ENCODE measurements at places on chromosomes 12 and 14. TPM values are rescaled to one million over a fixed set of nuclear protein-coding genes. Genes with fewer than 3 reads are reported as not detected.

GRCh38 chr14:21524575-21525490 lies 1.3 kb downstream of the SALL2 start:
- H3K27me3 ChIP-seq: peaks cover 15% of the 10 kb centered on the region
- H3K4me1 ChIP-seq: 0 out of 2 replicates have a peak, but pooled peaks cover 5% of the 10 kb centered on the region
- no peak overlapping the region for H3K27ac ChIP-seq
- H3K36me3 ChIP-seq: no peaks in the 10 kb centered on the region
- DNase-seq: no peak
- H3K4me3 ChIP-seq: peak overlapping the region; percentile 76

DNA sequence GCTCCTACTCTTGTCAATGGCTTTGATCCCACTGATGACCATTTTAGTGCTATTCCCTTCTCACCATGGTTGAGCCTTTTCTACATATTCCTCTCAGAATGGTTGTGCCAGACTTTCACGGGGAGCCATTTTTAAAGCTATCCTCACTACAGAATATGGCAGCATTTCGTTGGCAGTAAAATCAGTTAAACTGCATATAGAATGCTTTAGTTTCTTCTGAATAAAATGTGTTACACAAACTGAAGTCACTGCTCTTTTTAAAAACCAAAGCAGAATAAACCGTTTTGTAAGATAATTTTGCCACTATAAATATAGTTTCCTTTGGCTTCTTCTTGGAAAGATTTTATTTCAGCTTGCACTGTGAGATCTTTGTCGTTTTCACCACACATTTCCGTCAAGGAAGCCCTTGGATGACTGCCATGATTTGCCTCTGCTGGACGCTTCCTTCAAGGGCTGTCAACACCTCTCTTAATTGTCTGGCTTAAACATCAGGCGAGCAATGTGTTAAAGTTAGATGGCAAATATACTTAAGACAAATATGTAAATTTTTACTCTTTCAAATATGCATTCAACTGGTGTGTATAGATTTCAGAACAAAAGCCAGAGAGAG lies 624.2 kb downstream of the DIO2 start:
- H3K4me3 ChIP-seq: no peak overlapping the region
- DNase-seq: no peak

GRCh38 chr12:69524755-69525469 lies 54.7 kb downstream of the FRS2 start:
- H3K27ac ChIP-seq: peak overlapping the region; percentile 59
- peaks cover 4% of the 10 kb centered on the region for H3K27me3 ChIP-seq
- H3K4me1 ChIP-seq: peaks cover 86% of the 10 kb centered on the region
- peaks cover 32% of the 10 kb centered on the region for H3K36me3 ChIP-seq

- peak overlapping the region; percentile 46 for H3K27ac ChIP-seq
- peaks cover 60% of the 10 kb centered on the region for H3K4me1 ChIP-seq
- no peak for DNase-seq
- H3K4me3 ChIP-seq: peak overlapping the region; percentile 67
These were observed 1.3 kb downstream of the KRT7 start for GRCh38 chr12:52234223-52234810.

- H3K27ac ChIP-seq: no peak overlapping the region
- H3K4me1 ChIP-seq: no peaks in the 10 kb centered on the region
- H3K4me3 ChIP-seq: no peak overlapping the region
- H3K27me3 ChIP-seq: no peaks in the 10 kb centered on the region
These were observed 20.6 kb downstream of the SBNO1 start for GRCh38 chr12:123344086-123344485.

DNA sequence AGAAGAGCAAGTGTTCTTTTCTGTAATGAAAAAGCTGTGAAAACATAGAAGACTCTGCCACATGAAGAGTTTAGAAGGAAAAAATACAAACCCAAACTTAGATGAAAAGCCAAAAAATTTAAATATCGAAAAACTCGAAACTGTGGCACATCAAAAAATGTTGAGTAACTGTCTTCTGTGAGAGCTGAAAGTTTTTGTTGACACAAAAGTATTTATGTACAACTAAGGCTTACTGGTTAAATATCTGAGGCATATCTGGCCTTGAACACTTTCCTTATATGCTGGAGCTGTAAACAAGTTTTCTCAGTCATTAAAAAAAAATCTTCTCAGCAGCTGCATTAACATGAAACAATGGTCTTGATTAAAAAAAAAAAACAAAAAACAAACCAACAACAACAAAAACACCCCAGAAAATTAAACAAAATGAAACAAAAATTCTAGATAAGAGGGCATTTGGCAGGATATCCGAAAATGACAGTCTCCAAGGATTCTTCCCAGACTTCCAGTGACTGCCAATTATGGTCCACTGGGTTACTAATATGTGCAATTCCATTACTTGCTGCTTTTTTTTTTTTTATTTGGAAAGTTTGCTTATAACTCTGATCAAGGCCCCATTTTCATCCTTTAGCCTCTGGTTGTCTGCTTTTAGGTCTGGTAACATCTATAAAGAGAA lies 84.7 kb upstream of the PAWR start:
- peaks cover 33% of the 10 kb centered on the region for H3K4me1 ChIP-seq
- H3K4me3 ChIP-seq: no peak overlapping the region
- peaks cover 8% of the 10 kb centered on the region for H3K36me3 ChIP-seq
- no peak for DNase-seq
- peaks cover 3% of the 10 kb centered on the region for H3K27me3 ChIP-seq

DNA sequence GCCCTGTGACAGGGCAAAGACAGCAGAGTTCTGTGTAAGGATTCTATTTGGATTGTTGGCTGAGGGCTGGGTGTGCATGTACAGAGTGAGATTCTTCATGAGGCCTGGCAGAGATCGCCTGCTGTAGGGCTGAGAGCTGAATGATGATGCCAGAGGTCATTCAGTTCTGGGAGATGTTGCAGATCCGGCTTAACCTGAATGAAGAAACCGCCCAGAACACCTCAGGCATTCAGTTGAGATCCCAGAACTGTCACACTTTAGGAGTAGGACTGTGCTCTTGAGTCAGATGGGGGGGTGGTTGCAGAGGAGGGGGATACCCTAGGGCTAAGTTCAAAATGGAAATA lies 5.8 kb upstream of the EVL start:
- no peaks in the 10 kb centered on the region for H3K4me1 ChIP-seq
- DNase-seq: no peak
- peaks cover 14% of the 10 kb centered on the region for H3K27me3 ChIP-seq
- H3K27ac ChIP-seq: no peak overlapping the region
- no peak overlapping the region for H3K4me3 ChIP-seq
- H3K36me3 ChIP-seq: no peaks in the 10 kb centered on the region

DNA sequence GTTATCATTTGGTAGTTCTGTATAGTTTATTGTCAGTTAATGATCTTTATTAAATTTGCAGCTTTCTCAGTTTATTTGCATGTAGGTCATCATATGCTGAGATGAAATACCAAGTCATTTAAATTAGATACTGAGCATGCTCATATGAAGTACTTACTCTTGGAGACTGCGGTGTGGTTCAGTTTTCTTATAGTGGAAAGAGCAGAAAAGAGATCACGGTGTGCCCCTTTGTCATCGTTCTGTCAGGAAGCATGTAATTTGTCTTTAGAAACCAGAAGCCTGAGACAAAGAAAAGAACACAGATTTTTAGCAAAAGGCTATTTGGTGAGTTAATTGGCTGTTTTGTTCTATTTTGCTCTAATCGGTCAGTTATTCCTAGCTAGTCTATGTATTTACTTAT lies 75.6 kb downstream of the PLEKHA5 start:
- peak overlapping the region; percentile 9 for H3K27ac ChIP-seq
- peaks cover 14% of the 10 kb centered on the region for H3K36me3 ChIP-seq
- H3K27me3 ChIP-seq: no peaks in the 10 kb centered on the region

- H3K4me3 ChIP-seq: no peak overlapping the region
- H3K27ac ChIP-seq: no peak overlapping the region
- H3K27me3 ChIP-seq: no peaks in the 10 kb centered on the region
- H3K36me3 ChIP-seq: peaks cover 34% of the 10 kb centered on the region
These were observed 56.6 kb downstream of the GPATCH2L start for GRCh38 chr14:76208340-76208739.

GRCh38 chr14:96038920-96039632 lies at the start of gene C14orf132:
TSS of gene C14orf132 (plus strand) at chr14:96039362. CDS start at chr14:96039501, 139 bp downstream.
- H3K27ac ChIP-seq: peak within 1 kb of the TSS; percentile 84
- peak; percentile 57 for DNase-seq
- H3K4me1 ChIP-seq: peaks cover 43% of the 10 kb centered on the region
- H3K36me3 ChIP-seq: peaks cover 5% of the 10 kb centered on the region

GRCh38 chr12:63916561-63917476 lies 72.3 kb downstream of the SRGAP1 start:
- peak overlapping the region; percentile 97 for H3K27ac ChIP-seq
- peaks cover 2% of the 10 kb centered on the region for H3K27me3 ChIP-seq
- DNase-seq: peak; percentile 18
- H3K4me3 ChIP-seq: peak overlapping the region; percentile 78

DNA sequence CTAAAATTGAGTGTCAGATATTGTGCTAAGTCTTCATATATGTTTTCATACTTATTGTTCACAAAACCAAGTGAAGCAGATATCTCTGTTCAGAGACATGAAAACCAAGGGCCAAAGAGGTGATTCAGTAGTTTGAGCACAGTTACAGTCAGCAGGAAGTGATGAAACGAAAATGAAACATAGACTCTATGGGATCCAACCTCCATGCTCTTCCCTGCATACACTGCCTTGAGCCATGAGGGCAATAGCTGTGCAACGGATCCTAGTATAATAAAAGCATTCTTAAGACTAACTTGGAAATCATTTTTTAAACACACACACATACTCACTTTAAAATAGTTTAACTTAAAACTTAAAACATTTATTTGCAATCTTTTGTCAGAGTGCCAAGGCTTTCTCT lies 27.9 kb downstream of the ESR2 start:
- peaks cover 1% of the 10 kb centered on the region for H3K27me3 ChIP-seq
- no peaks in the 10 kb centered on the region for H3K36me3 ChIP-seq
- DNase-seq: peak; percentile 18
- peak overlapping the region; percentile 67 for H3K27ac ChIP-seq
- peaks cover 19% of the 10 kb centered on the region for H3K4me1 ChIP-seq

- no peak overlapping the region for H3K4me3 ChIP-seq
- no peak for DNase-seq
- H3K27ac ChIP-seq: no peak overlapping the region
- peaks cover 8% of the 10 kb centered on the region for H3K4me1 ChIP-seq
- H3K27me3 ChIP-seq: no peaks in the 10 kb centered on the region
These were observed 68.6 kb downstream of the MIA2 start for GRCh38 chr14:39302124-39302810.

GRCh38 chr12:13278249-13278787 lies 81.8 kb downstream of the EMP1 start:
- peak; percentile 39 for DNase-seq
- H3K36me3 ChIP-seq: no peaks in the 10 kb centered on the region
- H3K27ac ChIP-seq: no peak overlapping the region
- H3K27me3 ChIP-seq: peaks cover 28% of the 10 kb centered on the region
- peaks cover 11% of the 10 kb centered on the region for H3K4me1 ChIP-seq

DNA sequence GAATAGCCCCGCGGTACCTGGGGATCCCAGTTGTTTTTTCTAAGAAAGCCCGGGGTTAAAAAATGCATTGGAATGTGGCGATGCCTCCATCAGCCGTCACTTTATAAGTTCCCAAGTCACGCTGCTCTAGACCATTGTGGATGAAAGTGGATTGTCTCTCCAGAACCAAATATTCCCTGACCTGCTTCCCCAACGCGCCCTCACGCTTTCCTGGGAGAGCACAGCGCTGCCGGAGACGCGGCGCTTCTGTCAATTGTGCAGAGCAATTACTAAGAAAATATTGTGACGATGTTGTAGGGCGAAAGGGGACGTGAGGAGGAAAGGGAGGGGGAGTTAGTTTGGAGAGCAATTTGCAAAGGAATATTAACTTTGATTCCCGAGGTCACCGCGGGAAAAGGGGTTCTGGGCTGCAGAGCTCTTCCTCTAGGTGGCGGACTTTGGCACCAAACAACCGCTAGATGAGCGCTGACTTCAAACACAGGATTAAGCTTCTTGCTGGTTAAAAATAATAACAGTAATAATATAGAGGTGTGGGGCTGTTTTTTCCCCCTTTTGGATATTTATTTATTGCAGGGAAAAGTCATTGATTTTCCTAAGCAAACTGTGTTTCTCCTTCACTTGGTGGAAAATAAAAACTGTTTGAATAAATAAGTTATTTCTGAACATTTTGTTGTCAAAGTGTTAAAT lies 9.6 kb upstream of the FOXG1 start:
- H3K27me3 ChIP-seq: peaks cover 56% of the 10 kb centered on the region
- H3K4me3 ChIP-seq: peak overlapping the region; percentile 68
- H3K27ac ChIP-seq: no peak overlapping the region
- no peaks in the 10 kb centered on the region for H3K36me3 ChIP-seq

GRCh38 chr12:104888892-104889291 lies 69.2 kb downstream of the SLC41A2 start:
- no peak overlapping the region for H3K4me3 ChIP-seq
- no peaks in the 10 kb centered on the region for H3K36me3 ChIP-seq
- H3K27ac ChIP-seq: no peak overlapping the region
- peaks cover 22% of the 10 kb centered on the region for H3K4me1 ChIP-seq

- H3K27me3 ChIP-seq: peaks cover 4% of the 10 kb centered on the region
- peak overlapping the region; percentile 18 for H3K27ac ChIP-seq
- DNase-seq: peak; percentile 82
These were observed 23.2 kb upstream of the BICD1 start for GRCh38 chr12:32083489-32083888.

GRCh38 chr14:72479461-72479931 lies 414.4 kb downstream of the DPF3 start:
- no peak for DNase-seq
- no peak overlapping the region for H3K4me3 ChIP-seq
- peaks cover 36% of the 10 kb centered on the region for H3K27me3 ChIP-seq
- no peak overlapping the region for H3K27ac ChIP-seq
- H3K36me3 ChIP-seq: no peaks in the 10 kb centered on the region

The PTCSC3 gene
- total RNA-seq: not detected

The KLRK1 gene
- total RNA-seq: not detected

The CEP170B gene
- 32.2 TPM for total RNA-seq

The RNASE8 gene
- not detected for total RNA-seq

The MUCL1 gene
- not detected for total RNA-seq

The CEBPE gene
- total RNA-seq: not detected

The STAC3 gene
- 0.94 TPM for total RNA-seq

The OAS1 gene
- total RNA-seq: not detected

The C1S gene
- total RNA-seq: 30.7 TPM

The KRT6B gene
- not detected for total RNA-seq

The LTBP2 gene
- 111 TPM for total RNA-seq

The DAO gene
- not detected for total RNA-seq

Data from HFFc6 (cell line).